ENCODE measurements at places on chromosomes 16 and 17. TPM values are rescaled to one million over a fixed set of nuclear protein-coding genes. Genes with fewer than 3 reads are reported as not detected.

The MPP3 gene
- 8.5 TPM for total RNA-seq

The RPTOR gene
- total RNA-seq: 15.0 TPM

The KRT38 gene
- not detected for total RNA-seq

The ALOX12B gene
- not detected for total RNA-seq

The ZDHHC1 gene
- 5.7 TPM for total RNA-seq

The GLP2R gene
- total RNA-seq: not detected

The TEX19 gene
- total RNA-seq: under 0.01 TPM

The CCL11 gene
- 0.52 TPM for total RNA-seq

The DCTPP1 gene
- 6.0 TPM for total RNA-seq

The SLC5A11 gene
- total RNA-seq: not detected

The PNPO gene
- total RNA-seq: 12.6 TPM

The DBNDD1 gene
- total RNA-seq: 0.95 TPM

The CDH5 gene
- under 0.01 TPM for total RNA-seq

The NPIPA2 gene
- total RNA-seq: not detected

The ZFPM1 gene
- total RNA-seq: 1.9 TPM

The SP6 gene
- total RNA-seq: under 0.01 TPM

The GLG1 gene
- 141 TPM for total RNA-seq

The GFOD2 gene
- 16.7 TPM for total RNA-seq

The MYH2 gene
- not detected for total RNA-seq

The C17orf100 gene
- 0.32 TPM for total RNA-seq

The CTRL gene
- 2.3 TPM for total RNA-seq

The CYGB gene
- 86.2 TPM for total RNA-seq

All from bronchial smooth muscle cell (primary cell).